ENCODE measurements at places on chromosomes 3 and 15.

DNA sequence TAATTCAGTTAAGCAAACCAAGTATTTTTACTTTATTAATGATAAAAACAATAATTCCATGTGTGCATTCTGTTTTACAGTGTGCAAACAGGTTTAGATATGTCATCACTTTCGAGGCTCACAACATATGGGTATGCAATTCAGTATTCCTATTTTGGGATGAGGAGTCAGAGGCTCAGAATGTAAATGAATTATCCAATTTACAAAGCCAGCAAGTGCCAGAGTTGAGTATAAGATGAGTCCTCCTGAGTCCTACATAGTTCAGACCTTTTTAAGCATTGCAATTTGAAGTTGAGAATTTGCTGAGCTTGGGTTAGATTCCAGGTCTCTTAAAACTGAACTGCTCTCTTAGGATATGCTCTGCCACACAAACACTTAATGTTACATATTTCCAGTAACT, 424.2 kb upstream of the ROBO2 start:
- no peak for DNase-seq

- no peak for DNase-seq
Observed at GRCh38 chr15:65790694-65791334, 1.3 kb downstream of the DENND4A start.

DNA sequence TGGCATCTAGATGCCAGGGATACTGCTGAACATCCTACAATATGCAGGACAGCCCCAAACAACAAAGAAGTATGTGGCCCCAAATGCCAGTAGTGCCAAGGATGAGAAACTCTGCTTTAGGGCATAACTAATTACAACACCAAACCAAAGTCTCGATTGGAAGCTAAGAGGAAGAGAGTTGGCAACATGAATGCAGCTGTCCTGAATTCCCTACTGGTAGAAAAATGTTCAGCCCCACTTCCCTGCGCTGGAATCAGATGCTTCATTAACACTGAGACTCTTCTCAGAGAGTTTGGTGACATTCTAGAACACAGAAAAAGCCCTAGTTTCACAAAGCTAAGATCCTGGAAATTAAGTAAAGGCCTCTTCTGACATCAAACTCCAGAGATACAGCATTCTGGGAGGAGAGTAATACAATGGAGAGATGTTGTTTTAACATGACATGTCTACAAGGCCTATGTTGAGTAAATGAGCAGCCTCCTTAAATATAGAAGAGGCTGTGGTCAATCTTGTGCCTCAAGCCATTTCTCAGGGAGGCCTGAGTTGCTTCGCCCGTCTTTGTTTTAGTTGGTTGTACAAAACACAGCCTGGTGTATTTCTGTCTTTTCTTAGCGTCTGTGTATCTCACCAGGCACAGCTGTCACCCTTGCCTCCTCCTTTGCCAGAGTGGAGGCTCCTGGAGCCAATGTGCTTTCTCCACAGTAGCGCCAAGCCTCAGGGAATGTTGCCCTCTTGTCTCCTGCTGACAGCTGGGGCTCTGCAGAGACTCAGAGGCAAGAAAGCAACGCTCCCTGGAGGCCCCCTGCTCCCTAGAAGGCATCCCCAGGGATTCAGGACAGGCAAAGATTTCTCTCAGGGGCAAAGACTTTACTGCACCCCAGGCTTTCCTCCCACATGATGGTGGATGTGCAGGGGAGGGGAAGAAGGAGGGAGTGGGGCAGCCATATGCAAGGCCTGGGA, 25.1 kb upstream of the CTNNB1 start:
- no peak for DNase-seq

DNA sequence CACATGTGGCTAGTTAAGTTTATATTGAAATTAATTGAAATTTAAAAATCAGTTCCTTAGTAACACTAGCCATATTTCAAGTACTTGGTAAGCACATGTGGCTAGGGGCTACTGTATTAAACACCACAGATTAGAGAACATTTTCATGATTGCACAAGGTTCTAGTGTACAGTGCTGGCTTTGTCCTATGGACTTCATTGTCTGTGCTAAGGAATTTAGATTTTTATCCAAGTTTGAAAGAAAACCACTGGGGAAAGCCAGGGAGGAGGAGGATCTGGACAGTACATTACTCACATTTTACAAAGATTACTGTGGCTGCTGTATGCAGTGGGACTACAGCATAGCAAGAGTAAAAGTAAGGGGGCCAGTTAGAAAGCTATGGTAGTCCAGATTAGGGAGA, 13.9 kb downstream of the STAC start:
- DNase-seq, result no peak

DNA sequence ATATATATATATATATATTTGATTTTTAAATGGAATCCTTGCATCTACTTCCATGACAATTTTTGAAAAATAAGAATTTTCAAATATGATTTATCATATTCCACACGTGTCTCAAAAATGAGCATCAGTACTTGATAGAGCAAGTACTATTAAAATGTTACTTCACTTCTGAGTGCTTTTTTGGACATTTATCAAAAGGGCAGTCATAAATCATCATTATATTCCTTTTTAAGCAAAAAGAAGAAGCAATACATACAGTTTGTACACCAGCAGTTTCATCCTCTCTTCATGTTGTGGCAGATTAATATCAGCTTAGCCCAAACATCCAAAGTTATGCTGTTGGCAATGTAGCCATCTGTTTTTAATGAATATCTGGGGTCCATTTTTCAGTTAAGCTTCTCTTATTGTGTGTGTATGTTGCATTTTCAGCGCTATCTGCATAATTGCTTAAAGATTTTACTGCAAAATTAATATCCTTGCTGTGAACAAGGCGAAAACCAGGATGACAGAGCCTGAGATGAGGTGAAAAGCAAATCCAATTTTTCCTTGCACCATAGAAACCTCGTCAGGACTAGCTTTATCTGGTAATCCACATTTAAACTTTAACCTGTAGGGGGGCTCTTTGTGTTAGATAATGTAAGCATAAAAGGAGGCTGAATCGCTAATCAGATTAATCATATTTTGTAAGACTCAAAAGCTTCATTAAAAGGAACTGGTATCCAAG, 604.9 kb upstream of the AGTR1 start:
- DNase-seq, result no peak

GRCh38 chr15:35293353-35294130, 208.4 kb upstream of the NANOGP8 start:
- DNase-seq, result no peak

DNA sequence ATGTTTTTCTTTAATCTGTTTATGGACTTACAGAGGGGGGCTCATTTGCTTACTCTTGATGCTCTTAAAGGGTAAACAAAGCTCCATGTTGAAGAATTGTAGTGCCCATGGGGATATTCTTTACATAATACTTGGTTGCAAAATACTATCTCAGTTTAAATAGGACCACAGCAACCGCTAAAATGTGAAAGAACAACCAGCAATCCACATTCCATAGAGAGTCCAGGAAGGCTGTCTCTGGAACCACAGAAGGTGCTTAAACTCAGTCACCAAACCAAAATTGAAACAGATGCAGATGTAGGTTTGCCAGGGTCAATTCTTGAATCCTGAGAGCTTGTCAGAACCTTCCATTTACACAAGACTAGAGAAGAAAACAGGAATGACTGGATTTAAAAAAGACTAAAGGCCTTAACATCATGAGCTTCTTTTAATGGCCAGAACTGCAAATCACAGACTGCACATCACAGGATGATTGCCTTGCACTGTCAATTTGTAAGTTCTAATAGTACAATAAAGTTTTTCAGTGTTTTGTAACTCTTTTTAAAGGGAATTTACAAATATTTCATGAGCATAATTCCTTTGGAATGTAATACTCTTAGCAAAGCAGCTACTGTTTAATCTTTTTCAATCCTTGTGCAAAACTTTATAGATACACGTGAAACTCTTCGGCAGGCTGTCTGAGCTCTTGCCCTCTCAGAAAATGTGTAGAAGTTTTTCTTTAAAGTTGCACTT, 661.6 kb downstream of the SI start:
- no peak for DNase-seq

All from natural killer cell treated with Interleukin-12 subunit alpha and Interleukin-12 subunit beta and Interleukin-15 and Interleukin-18, amount 100 ng/mL, for 72 hours (primary cell).